Stimulated activated CD8-positive, alpha-beta memory T cell treated with anti-CD3 and anti-CD28 coated beads, Interleukin-4, amount 100 ng/mL, for 1 hour (primary cell): ENCODE measurements at places on chromosomes 16 and 17.
A peak's percentile ranks its signal among the peaks of the same experiment; 100 is the strongest.

DNA sequence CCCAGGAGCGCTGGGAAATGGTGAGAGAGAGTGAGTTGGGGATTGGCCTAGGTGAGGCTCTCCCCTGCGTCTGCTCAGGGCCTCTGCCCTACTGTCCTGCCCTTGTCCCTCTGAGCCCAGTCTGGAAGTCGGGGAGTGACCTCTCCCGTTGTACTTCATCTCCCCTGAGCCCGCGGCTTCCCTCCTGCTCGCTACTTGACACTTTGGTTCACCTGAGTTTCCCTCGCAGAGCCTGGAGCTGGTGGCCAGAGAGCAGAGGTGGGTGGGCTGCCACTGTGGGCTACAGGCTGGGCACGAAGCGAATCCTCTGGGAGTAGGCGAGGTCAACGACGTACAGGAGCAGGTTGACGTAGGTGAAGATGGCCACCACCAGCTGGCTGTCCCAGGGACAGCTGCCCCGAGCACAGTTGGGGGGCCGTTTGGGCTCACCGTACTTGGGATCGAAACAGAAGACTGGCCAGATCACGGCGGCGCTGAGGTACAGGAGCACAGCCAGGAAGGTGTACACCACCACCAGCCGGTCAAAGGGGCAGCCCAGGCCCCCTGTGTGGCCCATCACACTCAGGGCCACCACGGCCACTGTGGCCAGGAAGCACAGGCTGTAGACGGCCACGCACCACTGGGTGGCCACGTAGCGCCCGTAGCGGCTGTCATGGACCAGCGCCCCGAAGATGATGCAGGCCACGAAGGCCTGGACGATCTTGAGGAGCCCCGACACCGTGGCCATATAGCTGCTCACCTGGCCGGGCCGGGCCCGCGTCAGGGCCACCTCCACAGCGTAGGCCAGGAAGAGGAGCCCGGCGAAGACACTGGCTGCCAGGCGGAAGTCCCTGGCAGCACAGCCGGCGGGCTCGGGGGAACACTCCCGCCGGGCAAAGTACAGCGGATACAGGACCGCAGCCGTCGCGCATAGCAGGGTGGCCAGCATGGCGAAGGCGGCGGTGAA lies 3.7 kb upstream of the PYCR1 start:
- DNase-seq, result no peak

- DNase-seq, result no peak
These were observed 39.9 kb upstream of the ABCC11 start for GRCh38 chr16:48287239-48287638.

GRCh38 chr17:15271741-15272140 lies 6.6 kb upstream of the PMP22 start:
- DNase-seq, result no peak

- no peak for DNase-seq
These were observed at the start of gene CPNE2 for GRCh38 chr16:57091975-57092785. TSS of gene CPNE2 (plus strand) at chr16:57092583. CDS start at chr16:57110743, 18,160 bp downstream.

GRCh38 chr16:82240111-82240510 lies 70.1 kb upstream of the MPHOSPH6 start:
- no peak for DNase-seq

GRCh38 chr16:27929818-27930217 lies 133.7 kb downstream of the GSG1L start:
- DNase-seq, result no peak

DNA sequence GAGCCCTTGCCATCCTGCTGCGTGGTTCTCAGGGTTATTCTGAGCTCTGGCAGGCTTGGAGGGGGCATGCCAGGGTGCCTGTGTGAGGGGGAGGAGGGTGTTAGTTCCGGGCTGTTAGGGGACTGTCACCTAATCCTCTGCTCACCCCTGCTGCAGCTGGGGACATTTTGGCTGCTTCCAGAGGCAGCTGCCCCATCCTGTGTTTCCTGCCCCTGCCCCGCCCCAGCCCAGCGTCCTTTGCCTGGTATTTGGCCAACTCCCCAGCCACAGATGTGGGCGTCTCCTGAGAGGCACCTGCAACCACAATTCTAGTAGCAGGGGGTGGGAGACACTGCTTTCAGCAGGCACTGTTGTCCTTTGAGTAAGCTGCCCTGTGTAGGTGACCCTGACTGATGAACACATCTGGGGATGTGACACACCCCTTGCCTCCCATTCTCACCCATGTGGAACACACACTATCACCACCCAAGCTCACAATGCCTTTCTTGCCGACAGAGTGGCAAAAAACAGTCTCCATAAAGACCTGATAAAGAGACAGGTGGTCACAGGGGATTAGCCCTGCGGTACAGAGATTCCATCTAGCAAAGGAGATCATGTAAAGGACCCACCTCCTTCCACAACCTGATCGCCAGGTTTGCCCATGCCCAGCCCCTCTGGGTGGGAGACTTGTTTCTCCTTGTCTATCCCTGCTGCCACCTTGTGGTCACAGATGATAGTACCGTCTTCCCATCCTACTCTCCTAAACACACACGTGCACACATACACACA lies at the start of gene CHRNE:
CHRNE (minus strand) TSS at position 48 of the 768 bp plus-strand sequence; CDS start at position 13, 35 bp downstream.
- peak; percentile 57 for DNase-seq

GRCh38 chr17:59466946-59467801 lies 98.2 kb upstream of the DHX40 start:
- no peak for DNase-seq
